ENCODE measurements at places on chromosomes 12 and 14. TPM values are rescaled to one million over a fixed set of nuclear protein-coding genes. Genes with fewer than 3 reads are reported as not detected.

Gene KCNJ8
- total RNA-seq = 9.1 TPM

Gene RPS26
- 30.0 TPM for total RNA-seq

Gene C14orf180
- not detected for total RNA-seq

Gene MIP
- total RNA-seq = 0.13 TPM

Gene OR6C2
- total RNA-seq = not detected

Gene CATSPERB
- not detected for total RNA-seq

Gene TAS2R7
- total RNA-seq = not detected

Gene CAPZA3
- not detected for total RNA-seq

Gene TMED10
- total RNA-seq = 552 TPM

Gene LMNTD1
- 0.63 TPM for total RNA-seq

Gene INHBE
- total RNA-seq = 2.0 TPM

Gene PTPRB
- 8.6 TPM for total RNA-seq

Gene FBXO33
- total RNA-seq = 20.3 TPM

Gene TAS2R31
- total RNA-seq = 3.7 TPM

Gene IL23A
- total RNA-seq = not detected

Gene TAMALIN
- 2.7 TPM for total RNA-seq

Gene HOXC6
- 2.3 TPM for total RNA-seq

Gene CD163L1
- 2.6 TPM for total RNA-seq

Gene ANO2
- total RNA-seq = 0.07 TPM

Gene RPGRIP1
- not detected for total RNA-seq

Gene CCDC60
- total RNA-seq = not detected

Gene BEGAIN
- total RNA-seq = 0.78 TPM

Gene SLC6A13
- 0.30 TPM for total RNA-seq

Gene NINJ2
- 1.0 TPM for total RNA-seq

Gene RND1
- 0.26 TPM for total RNA-seq

Gene CCDC38
- not detected for total RNA-seq

Gene SNAPC1
- 16.5 TPM for total RNA-seq

Gene RNASE7
- total RNA-seq = not detected

Gene AICDA
- total RNA-seq = not detected

Gene PPP1R1A
- total RNA-seq = not detected

Gene AGAP2
- total RNA-seq = 0.20 TPM

Gene KRT83
- total RNA-seq = not detected

Gene RBP5
- total RNA-seq = not detected

Gene ATP23
- total RNA-seq = 2.8 TPM

Gene P2RX4
- total RNA-seq = 18.9 TPM

Gene SRP54
- total RNA-seq = 55.2 TPM

Gene GPR162
- 6.6 TPM for total RNA-seq

Gene GPR135
- total RNA-seq = 4.9 TPM

Gene GCH1
- total RNA-seq = 0.79 TPM

Gene PTHLH
- total RNA-seq = 1.6 TPM

Gene SUPT16H
- total RNA-seq = 65.9 TPM

Gene DCTN2
- total RNA-seq = 100.0 TPM

Gene LBHD2
- total RNA-seq = not detected

Gene LRRC9
- total RNA-seq = not detected

Gene PTPRO
- total RNA-seq = 2.2 TPM

Measured in smooth muscle cell of the pulmonary artery (primary cell).